ENCODE measurements at places on chromosomes 4 and X. TPM values are rescaled to one million over a fixed set of nuclear protein-coding genes. Genes with fewer than 3 reads are reported as not detected.

DNA sequence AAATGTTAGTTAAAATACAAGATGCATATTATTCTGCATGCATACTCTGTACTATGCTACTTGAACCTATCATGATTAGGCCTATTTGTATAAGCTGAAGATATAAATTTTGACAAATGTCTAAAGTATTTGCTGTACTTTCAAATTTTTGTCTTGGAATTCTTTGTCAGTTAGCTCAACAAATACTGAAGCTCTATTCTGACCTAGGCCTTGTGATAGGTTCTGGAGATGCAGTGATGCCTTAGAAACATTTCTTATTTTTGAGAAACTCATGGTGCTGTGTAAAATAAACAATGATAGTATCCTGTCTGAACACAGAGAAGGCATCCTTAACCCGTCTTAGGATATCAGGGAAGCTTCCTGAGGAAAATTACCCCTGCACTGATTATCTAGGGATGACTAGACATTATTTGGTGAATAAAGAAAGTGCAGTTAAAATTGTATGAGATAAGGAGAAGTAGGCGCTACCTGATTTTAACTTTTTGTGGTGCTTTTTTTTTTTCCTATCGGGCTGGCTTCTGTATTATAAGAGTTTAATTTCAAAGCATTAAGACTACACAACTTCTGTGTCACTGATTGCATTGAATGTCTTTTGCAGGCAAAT lies 43.4 kb downstream of the MOB1B start:
- DNase-seq = no peak

DNA sequence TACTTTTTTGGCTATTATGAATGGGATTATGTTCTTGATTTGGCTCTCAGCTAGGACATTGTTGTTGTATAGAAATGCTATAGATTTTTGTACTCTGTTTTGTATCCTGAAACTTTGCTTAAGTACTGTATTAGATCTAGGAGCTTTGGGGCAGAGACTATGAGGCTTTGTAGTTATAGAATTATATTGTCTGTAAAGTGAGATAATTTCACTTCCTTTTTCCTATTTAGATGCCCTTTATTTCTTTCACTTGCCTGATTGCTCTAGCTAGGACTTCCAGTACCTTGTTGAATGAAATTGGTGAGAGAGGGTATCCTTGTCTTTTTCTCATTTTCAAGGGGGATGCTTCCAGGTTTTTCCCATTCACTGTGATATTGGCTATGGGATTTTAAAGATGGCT lies 28.1 kb downstream of the ADAM29 start:
- DNase-seq = no peak

GRCh38 chr4:3123181-3123671 lies 48.7 kb downstream of the HTT start:
- DNase-seq = no peak

DNA sequence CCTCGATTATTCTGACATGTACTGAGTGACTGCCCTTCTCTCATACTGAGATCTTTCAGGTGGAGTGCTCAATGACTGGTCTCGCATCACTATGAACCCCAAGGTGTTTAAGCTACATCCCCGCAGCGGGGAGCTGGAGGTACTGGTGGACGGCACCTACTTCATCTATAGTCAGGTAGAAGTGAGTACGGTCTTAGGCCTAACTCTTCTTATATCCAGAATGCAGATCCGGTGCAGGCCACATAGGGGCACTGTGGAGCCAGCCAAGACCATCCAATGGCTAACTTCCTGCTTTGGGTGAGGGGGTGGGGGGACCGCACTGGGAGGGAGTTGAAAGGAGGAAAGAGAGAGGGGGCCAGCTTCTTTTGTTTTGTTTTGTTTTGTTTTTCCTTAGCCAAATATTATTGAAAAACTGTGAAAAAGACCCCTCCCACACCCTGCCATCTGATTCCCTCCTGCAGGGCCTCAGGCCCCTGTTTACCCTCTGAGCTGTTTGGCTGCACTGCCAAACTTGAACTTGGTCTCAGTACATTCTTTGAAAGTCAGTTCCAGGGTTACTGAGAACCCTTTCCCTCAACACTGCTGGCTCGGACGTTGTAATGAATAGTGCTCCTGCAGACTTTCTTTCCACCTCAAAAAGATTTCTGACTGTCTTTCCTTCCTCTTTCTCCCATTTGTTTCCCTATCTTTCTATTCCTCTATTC lies 16.2 kb downstream of the AWAT2 start:
- no peak for DNase-seq

DNA sequence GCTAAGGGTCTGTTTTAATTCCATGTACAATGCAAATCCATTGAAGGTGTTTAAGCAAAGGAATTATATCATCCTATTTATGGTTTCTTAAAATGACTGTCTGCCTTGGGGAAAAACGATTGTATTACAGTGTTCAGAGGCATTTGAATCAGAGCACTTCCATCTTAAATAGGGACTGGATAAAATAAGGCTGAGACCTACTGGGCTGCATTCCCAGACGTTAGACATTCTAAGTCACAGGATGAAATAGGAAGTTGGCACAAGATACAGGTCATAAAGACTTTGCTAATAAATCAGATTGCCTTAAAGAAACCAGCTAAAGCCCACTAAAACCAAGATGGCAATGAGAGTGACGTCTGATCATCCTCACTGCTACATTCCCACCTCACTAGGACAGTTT lies 1167.2 kb upstream of the PABPC4L start:
- no peak for DNase-seq

DNA sequence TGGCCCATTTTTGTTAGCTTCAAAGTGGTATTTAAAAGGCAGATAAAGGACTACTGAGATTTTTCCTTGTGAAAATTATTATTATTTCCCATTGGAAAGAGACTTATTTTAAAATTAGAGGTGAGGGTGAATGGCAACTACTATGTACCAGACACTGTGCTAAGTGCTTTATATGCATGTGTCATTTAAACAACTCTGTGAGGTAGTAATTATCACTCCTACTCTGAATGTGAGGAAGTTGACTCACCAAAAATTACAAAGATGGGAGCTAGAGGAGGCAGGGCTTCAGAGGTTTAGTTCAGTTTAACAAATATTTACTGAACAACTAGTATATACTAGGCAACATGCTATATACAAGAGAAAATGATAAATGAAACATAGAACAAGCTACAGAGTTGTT lies 78.2 kb downstream of the MSL3 start:
- DNase-seq = no peak

- DNase-seq = no peak
Measured at GRCh38 chr4:77613267-77613666, 7.6 kb downstream of the CXCL13 start.

DNA sequence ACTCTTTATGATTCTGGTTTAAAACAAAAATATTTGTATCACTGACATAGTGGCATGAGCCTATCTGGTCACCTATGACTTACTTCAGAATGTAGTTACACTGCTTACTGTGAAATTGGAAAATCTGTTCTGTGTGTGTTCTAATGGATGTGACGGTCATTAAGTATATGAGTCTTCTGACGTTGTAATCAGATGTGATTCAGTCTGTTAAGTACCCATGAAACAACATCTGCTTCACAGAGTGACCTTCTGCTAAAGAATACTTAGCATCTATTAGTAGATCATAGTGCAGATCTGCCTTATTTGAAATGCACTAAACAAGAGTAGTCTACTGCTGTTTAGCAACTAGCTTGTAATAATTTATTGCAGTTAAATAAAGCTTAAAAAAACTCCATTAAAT lies 317.1 kb downstream of the DCTD start:
- DNase-seq = no peak

- no peak for DNase-seq
Measured at GRCh38 chr4:189773909-189774308, 166.8 kb upstream of the FRG1 start.

Gene SYP
- not detected for total RNA-seq

Gene ZFP92
- total RNA-seq = 1.2 TPM

Gene G3BP2
- total RNA-seq = 166 TPM

Gene PTPN13
- 10.5 TPM for total RNA-seq
